Vagina (tissue), 2 donors: ENCODE measurements at places on chromosomes 2 and 18. TPM values are rescaled to one million over a fixed set of nuclear protein-coding genes. Genes with fewer than 3 reads are reported as not detected.

GRCh38 chr2:76759634-76760366, 762.4 kb downstream of the LRRTM4 start:
- DNase-seq, result no peak

DNA sequence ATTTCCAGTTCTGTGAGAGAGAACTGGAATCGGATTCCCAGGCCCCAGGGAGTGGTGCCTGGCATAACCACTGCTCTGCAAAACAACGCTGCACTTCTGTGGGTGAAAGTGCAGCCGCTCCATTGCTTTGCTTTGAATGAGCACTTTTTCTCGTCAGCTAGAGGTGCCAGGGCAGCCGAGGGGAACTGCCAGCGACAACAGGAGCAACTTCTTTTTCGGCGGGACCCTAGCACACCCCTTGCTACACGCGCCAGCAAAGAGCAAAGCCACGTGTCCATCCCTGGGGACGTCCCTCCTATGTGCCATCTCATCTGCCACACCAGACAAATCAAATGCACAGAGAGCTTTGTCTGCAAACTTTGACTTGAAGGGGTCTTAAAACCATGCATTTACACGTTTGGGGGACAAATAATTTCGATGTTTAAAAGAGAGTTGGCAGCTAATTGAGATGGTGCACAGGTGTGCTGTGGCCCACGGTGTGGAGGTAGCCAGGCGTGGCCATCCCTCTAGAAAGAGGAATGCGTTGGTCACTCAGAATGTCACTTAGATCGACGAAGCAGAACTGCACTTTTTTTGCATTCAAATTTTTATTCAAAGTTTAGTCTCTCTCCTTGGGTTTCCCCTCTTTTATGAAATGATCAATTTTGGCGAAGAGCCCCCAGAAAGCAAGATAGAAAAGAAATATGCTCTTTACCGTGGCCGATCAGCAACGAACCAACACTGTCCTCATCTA, 151.8 kb downstream of the MBP start:
- DNase-seq, result peak; percentile 72

Gene TUBB8B
- total RNA-seq, result 1.7 TPM

Gene TEX44
- not detected for total RNA-seq

GRCh38 chr2:149990965-149991364, 403.4 kb upstream of the MMADHC start:
- no peak for DNase-seq

Gene TDRD15
- not detected for total RNA-seq
